ENCODE measurements at places on chromosomes 16 and 17.

GRCh38 chr16:69133373-69133954 is 1.0 kb downstream of the UTP4 start:
- no peak for DNase-seq

- no peak for DNase-seq
Observed at GRCh38 chr16:53159781-53160436, 105.1 kb downstream of the CHD9 start.

- no peak for DNase-seq
Observed at GRCh38 chr17:45867171-45867570, 22.5 kb downstream of the SPPL2C start.

- no peak for DNase-seq
Observed at GRCh38 chr17:27649929-27650328, 18.9 kb downstream of the LGALS9 start.

DNA sequence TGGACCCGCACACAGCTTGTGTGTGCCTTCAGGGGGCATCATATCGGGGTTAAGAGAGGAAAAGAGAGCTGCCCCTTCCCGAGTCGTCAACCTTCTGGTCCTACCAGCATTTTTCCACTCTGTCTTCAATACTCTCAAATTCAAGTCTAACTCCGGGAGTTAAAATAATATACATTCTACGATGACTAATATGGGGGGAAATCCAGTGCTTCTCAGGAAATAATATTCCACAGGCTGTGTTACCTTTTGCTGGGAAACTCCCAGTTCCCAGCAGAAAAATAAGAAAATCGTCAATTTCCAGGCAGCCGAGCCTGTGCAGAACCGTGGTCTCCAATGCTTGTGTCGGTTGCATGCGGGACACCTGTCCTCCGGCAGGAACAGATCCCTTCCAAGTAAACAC is 105.0 kb upstream of the FOXF1 start:
- no peak for DNase-seq

GRCh38 chr16:23040246-23040645 is 109.0 kb downstream of the USP31 start:
- DNase-seq, result no peak

GRCh38 chr17:6669479-6670212 is 18.1 kb downstream of the C17orf100 start:
- DNase-seq, result no peak

DNA sequence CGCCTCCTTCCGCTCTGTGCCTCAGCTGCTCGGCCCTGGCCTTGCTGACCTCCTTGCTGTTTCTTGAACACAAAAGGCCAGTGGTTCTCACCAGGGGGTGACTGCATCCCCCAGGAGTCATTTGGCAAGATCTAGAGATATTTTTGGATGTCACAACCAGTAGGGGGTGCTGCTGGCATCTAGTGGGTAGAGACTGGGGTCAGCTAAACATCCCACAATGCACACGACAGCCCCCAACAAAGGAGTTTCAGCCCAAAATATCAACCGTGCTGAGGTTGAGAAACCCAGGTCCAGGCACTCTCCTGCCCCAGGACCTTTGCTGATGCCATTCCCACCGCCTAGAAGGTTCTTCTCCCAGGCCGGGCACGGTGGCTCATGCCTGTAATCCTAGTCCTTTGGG is 39.7 kb downstream of the ABCC6 start:
- DNase-seq, result no peak

- no peak for DNase-seq
Observed at GRCh38 chr17:3565143-3565542, 7.5 kb upstream of the TRPV3 start.

Data from activated naive CD4-positive, alpha-beta T cell (primary cell).